Ascending aorta (tissue), 2 donors: ENCODE measurements at places on chromosomes 7 and 10. TPM values are rescaled to one million over a fixed set of nuclear protein-coding genes. Genes with fewer than 3 reads are reported as not detected.

The ECHDC3 gene
- total RNA-seq = 12.2 TPM

The MUC12 gene
- 0.85 TPM for total RNA-seq

The MGAM2 gene
- total RNA-seq = not detected

The OR2A42 gene
- total RNA-seq = not detected

The STRIP2 gene
- total RNA-seq = 2.3 TPM

The HOXA11 gene
- not detected for total RNA-seq

The NPY gene
- total RNA-seq = not detected

The FAM180A gene
- total RNA-seq = 121 TPM

- no peak for DNase-seq
Observed at GRCh38 chr10:79128923-79129305, 60.1 kb downstream of the ZMIZ1 start.

DNA sequence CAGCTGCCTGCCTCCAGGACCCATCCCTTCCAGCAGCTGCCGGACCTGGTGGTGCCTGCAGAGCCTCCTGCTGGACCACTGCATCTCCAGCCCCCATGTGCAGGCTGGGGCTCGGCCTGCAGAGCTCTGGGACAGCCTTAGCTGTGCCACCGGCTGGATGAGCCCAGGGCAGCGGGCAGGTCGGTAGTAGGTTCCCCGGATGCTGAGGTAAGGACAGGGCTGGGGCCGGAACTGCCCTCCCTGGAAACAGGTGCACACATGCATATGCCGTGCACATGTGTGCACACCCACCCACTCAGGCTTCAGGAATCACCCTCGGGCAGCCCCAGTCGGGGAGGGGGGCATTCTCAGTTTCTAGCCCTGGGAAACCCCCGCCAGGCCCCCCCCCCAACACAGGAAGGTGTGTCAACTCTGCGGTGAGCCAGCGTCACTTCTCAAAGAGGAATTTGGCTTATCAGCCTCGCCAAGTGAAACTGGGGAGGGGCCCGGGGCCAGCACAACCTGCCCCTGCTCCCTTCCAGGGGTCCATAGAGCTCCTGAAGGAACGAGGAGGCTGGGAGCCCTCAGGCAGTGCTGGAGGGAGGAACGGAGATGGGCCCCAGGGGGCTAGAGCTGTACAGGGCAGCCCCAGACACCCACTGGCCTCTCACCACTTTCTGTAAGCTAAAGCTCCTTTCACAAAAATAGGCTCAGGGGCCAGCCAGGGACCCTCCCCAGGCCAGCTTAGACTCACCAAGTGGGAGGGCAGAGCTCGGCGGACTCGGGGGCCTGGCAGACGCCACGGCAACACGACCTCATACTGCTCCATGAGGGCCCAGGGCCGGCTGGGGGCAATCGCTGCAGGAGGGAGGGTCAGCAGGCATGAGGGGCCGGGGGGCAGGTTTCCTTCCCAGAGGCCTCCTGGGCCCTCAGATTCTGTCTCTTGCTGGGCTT, 1.7 kb downstream of the ADAM8 start:
- no peak for DNase-seq

DNA sequence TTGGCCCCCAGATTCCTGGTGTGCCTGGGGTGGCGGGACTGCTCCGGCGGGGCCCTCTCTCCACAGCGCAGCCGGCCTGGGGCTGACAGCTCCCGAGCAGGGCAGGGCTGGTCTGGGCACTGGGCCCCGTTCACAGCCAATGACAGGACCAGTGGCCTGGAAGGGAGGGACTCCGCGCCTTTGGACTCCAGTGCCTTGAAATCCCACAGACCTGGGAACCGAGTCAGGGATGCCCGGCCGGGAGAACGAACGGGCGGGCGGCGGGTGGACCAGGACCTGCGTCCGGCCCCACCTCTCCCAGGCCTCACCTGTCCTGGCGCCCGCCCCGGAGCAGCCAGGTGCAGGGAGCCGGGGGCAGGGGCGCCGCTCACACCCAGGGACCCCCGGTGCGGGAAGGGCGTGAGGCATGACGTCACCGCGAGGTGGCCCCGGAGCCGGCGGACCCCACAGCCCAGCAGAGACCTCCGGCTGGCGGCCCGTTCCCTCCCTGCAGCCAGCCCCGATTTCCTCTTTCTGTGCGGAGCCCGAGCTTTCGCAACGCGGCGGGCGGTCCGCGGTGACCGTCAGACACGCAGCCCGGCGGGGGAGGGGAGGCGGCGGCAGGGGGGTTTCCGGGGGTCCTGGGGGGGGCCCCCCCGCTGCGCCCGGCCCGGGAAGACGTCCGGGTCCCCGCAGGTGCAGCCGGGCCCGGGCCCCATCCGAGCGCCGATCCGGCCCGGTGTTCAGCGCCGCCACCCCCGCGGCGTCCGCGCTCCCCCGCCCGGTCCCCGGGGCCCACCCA, 743 bp downstream of the ADAP1 start:
- DNase-seq = no peak

GRCh38 chr10:83539528-83540308, 599.6 kb upstream of the GHITM start:
- no peak for DNase-seq

DNA sequence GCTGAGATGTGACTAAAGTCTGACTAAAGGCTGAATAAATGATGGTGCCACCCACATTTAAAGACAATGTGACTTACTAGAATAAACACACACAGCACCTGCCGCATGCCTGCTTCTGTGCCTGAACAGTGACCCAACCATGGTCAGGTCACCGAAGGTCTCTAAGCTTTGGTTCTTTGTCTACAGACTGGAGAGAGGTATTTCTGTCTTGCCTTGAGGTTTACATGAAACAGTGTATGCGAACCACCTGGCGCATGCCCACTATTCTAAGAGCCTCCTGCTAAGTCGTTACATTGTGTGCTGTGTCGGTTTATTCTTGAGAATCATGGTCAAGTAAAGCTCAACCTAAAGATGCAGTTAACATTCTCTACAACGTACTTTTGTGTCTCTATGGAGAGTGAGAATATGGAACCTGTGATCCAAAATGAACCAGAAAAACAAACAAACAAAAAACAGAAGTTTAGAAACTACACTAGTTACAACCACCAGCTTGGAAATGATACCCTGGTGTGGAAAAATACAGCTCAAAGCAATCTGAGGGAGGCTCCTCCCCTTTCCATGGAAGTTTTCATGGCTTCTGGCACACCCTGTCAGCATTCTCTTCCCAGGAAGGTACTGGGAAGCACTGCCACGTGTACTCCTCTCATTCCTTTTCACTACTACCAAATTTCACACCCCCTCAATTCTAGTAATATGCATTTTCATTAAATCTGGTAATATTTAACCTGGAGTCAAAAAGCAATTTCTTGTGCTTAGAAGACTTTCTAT, 40.0 kb downstream of the VOPP1 start:
- DNase-seq = no peak

DNA sequence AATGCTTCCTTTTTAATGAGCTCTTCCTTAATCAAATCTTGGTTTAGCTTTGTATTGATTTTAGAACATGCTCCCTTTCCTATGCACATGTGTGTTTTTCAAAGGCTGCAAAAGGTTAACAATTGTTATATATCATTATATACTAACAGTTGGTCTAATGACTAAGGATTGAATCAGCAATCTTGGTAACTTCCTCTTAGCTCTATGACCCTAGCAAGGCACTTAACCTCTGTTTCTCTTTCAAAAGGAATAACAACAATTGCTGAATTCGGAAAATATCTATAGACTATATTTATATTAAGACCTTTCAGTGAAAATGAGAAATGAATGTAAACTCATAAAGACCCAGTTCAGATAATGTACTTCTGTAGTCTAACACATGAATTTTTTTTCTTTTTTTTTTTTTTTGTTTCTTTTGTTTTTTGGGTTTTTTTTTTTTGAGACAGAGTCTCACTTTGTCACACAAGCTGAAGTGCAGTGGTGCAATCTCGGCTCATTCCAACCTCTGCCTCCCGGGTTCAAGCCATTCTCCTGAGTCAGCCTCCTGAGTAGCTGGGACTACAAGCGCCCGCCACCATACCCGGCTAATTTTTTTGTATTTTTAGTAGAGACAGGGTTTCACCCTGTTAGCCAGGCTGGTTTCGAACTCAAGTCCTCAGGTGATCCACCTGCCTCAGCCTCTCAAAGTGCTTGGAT, 48.8 kb downstream of the HOXA1 start:
- DNase-seq = no peak

DNA sequence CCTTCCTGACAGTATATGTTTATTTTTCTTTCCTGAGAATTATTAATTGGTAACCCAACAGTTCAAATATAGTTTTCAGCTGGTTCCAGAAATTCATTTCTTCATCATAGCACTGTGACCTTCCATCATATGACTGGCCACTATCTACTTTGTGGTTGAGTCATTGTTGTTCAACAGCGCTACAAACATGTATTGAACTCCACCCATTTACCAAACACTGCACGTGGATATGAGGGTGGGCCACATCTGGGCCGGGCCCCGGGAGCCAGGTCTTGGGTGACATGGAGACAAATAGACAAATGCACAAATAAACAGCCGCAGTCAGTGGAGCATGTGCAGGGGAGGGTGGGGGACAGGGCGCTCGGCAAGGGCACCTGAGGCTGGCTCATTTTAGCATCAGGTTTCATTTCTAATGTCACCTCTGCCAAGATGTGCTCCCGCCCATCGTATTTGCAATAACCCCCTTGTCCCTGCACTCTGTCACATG, 24.0 kb upstream of the EEPD1 start:
- DNase-seq = no peak

- DNase-seq = no peak
Observed at GRCh38 chr10:74293686-74294371, 142.8 kb downstream of the ADK start.

GRCh38 chr10:119404719-119405519, 137.6 kb downstream of the RGS10 start:
- DNase-seq = no peak

DNA sequence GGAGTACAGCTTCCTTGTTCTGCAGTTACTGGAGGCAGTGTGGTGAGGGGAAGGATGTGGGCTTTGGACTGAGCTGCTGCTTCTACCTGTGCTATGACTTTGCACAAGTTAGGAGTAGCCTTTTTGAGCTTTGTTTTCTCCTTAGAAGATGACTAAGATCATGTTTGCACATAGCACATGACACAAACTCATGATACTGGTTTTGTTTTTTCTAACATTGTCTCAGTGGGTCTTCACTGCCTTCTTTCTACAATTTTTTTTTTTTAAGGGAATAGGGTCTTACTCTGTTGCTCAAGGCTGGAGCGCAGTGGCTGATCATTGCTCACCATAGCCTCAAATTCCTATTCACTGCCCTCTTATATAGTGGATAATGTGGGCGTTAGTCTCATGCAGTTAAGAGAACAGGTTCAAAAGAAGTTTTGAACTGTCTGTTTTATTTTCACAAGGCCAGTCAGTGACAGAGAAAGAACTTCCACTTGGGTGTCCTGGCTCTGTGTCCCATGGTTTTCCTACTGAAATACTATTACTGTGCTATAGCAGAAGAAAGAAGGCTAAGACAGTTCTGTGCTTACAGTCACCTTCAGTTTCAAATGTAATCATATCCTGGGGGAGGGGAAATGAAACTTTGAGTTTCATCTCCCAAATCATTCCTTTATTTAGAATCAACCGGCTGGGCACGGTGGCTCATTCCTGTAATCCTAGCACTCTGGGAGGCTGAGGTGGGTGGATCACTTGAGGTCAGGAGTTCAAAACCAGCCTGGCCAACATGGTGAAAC, 72.0 kb downstream of the KAT6B start:
- no peak for DNase-seq

DNA sequence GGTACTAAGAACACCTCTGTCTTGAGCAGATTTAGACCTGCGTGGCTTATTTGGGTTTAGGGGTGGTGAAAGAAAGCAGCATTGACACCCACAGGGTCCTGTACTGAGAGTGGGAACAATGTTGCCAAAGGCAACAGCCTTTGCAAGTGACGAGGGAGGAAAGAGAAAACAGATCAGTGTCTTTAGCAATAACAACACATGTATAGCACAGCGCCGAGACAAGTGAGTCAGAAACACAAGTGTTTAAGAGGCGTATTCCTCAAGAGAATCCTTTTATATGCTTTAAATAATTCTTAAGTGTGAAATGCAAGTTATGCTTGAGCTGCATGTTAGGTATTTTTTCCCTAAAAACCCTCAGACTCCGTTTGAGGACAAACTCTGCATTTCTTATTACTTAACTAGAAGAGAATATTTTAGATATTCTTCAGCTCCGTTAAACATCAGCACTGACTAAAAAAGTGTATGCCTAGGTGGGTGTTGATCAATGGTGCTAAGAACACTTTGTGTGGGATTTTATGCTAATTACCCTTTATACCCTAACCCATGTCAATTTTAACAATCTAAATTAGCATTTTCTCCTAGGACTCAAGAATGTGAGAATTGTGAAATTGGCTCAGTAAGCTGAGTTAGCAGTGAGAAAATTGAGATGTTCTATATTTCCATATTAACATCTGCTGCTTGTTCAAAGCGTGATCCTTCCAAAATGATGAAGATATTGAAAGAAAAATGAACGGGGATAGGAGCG, 1095.4 kb upstream of the CELF2 start:
- no peak for DNase-seq

GRCh38 chr7:32494946-32495297, 367 bp upstream of the AVL9 start:
- DNase-seq = no peak

- no peak for DNase-seq
Observed at GRCh38 chr7:142345811-142346210, 88.0 kb upstream of the PRSS58 start.

GRCh38 chr10:124707551-124707950, 36.6 kb downstream of the FAM53B start:
- no peak for DNase-seq
